ENCODE measurements at places on chromosomes 7 and 10.

DNA sequence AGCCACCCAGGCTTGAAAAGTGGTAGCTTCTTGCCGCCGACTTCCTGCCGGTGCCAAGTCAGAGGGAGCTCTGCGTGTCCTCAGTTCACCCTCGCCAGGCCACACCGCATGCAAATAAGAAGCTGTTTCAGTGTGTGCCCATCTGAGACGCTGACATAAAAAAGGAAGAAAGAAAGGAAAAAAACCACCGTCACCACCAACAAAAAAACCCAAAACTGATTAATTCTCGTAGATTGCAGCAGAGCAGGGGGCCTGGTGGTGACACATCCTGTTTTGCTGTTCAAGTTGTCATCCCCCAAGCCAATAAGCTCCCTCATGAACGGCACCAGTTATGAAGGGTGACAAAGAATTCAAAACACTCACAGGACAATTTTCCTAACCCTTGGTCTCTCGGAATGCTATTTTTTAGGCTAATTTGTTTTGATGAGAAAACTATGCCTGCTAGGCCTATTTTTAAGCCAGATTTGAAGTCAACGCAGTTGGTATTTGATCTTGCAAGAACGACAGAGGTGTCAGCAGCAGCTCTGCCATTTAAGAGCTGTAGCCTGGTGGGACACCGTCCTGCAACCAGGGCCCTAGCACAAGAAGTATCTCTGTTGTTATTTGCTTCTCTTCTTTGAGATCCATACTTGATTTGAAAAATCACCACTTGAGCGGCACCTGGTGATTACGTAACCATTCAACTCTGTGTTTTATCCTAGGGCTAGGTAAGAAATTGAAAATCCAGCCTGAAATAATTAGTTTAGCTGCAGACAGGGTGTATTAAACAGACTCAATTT, 145.6 kb downstream of the PFKFB3 start:
- peak; percentile 69 for DNase-seq

- DNase-seq: no peak
Measured at GRCh38 chr10:124092250-124092859, 1.0 kb downstream of the CHST15 start.

DNA sequence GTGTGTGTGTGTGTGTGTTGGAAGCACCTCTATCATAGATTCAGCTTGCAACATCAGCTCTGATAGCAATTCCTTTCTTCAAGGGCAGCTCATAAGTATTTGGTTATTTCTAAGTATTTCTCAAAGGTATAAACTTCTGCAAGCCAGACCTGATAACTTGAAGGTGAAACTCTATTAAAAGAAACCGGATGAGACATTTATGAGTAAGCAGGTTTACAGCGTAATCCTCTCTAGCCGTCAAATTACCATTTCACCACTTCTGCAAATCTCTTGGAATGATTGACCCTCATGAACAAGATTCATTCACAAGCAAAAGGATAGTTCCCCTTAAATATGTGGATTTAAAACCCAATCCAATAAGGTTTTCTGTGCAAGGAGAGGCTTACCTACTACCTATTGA, 23.1 kb downstream of the PDE1C start:
- DNase-seq: no peak

DNA sequence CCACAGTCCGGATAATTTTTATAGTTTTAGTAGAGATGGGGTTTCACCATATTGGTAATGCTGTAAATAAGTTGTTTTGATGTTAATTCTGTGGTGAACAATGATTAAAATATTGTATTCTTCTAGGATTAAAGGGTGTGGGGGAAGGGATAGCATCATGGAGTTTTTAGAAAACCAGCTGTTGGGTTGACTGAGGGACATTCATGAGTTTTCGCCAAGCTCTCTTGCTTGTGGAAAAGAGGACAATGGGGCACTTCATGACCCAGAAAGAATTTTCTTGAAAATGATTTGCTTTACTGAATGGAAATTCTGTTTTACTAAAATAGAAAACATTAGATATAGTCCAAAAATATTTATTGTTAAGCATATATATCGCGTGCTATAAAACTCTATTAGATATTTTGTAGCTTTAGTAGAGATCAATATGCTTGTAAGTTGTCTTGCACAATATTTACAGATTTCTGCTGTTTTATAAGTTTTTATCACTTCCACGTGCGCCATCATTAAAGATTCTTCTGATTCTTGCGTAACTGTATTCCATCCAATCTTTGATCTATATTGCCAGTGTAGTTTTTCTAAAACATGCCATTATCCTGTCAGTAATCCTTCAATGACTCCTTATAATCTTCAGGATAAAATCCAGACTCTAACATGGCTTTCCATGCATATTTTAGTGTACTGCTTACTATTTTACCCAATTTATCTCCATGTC, 41.8 kb downstream of the LCOR start:
- no peak for DNase-seq

- no peak for DNase-seq
Measured at GRCh38 chr10:5560142-5560816, 35.5 kb downstream of the CALML3 start.

- DNase-seq: no peak
Measured at GRCh38 chr7:82158327-82158726, 285.2 kb downstream of the CACNA2D1 start.

- DNase-seq: no peak
Measured at GRCh38 chr10:86668297-86669165, at the start of gene LDB3. LDB3 (plus strand) TSS chr10:86668511; CDS start chr10:86668692, 181 bp downstream.

- no peak for DNase-seq
Measured at GRCh38 chr7:28958235-28958979, at the start of gene TRIL. TRIL (minus strand) TSS chr7:28958330; CDS start chr7:28958046, 284 bp downstream.
